Muscle of back (tissue), 13 donors: ENCODE measurements at places on chromosomes 4 and X.

DNA sequence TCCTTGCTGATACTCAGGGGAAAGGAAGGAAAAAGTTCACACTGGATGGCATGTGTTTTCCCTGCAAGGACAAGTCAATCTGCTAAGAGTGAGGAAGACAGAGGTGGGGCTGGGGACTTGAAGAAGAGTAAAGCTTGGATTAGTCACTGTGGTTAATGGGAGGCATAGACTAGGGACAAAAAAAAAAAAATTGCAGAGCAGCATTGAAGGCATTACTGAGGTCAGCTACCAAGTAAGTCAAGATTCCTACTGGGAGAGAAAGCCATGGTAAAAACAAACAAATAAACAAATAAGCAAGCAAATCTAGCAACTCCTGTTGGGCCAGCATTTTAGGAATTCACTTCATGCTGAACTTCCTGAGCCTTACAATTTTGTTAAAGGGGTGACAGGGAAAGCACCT lies 58.2 kb upstream of the GPC4 start:
- DNase-seq, result no peak

- DNase-seq, result peak; percentile 52
Measured at GRCh38 chr4:78069859-78070258, 12.7 kb downstream of the FRAS1 start.

- no peak for DNase-seq
Measured at GRCh38 chrX:46703980-46704379, 54.9 kb downstream of the SLC9A7 start.

DNA sequence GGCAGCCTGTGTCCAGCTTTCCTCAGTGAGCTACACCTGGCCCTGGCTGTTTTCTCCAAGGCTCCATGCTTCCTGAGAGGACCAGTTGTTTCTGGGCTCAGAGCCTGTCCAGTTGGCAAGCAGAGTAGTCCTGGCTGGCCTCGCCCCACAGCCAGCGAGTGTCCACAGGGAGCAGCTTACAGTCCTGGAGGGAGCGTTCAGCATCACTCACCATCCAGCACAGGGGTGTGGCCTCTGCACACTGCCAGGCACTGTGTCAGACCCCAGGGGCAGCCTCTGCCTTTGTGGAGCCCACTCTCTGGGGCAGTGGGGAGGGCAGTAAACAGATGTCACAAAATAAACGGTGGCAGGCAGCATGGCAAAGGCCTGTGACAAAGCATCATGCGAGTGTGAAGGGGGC lies 23.9 kb downstream of the EVC start:
- no peak for DNase-seq

GRCh38 chr4:146095091-146095690 lies 80.3 kb upstream of the LSM6 start:
- peak; percentile 17 for DNase-seq

DNA sequence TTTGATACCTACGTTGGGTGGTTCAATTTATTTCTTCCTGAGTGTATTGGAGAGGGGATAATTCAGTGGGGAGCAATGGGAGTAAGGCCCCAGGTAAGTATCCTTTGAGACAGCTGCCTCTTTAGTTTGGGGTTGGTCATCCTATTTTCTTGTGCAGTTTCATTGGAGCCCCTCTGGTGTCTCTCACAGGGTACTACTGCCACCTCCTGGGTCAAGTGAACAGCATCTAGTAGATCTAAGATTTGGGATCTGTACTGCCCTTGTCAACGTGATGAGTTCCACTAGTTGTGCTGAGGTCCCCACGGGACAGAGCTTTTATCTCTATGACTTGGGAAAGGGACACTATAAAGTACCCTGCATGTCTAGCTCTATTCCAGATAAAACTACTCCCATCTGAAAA lies 80.6 kb downstream of the PBDC1 start:
- DNase-seq, result peak; percentile 15

GRCh38 chr4:13483136-13483767 lies 888 bp downstream of the RAB28 start:
- DNase-seq, result no peak

- no peak for DNase-seq
Measured at GRCh38 chr4:173761938-173762337, 231.9 kb upstream of the HAND2 start.

DNA sequence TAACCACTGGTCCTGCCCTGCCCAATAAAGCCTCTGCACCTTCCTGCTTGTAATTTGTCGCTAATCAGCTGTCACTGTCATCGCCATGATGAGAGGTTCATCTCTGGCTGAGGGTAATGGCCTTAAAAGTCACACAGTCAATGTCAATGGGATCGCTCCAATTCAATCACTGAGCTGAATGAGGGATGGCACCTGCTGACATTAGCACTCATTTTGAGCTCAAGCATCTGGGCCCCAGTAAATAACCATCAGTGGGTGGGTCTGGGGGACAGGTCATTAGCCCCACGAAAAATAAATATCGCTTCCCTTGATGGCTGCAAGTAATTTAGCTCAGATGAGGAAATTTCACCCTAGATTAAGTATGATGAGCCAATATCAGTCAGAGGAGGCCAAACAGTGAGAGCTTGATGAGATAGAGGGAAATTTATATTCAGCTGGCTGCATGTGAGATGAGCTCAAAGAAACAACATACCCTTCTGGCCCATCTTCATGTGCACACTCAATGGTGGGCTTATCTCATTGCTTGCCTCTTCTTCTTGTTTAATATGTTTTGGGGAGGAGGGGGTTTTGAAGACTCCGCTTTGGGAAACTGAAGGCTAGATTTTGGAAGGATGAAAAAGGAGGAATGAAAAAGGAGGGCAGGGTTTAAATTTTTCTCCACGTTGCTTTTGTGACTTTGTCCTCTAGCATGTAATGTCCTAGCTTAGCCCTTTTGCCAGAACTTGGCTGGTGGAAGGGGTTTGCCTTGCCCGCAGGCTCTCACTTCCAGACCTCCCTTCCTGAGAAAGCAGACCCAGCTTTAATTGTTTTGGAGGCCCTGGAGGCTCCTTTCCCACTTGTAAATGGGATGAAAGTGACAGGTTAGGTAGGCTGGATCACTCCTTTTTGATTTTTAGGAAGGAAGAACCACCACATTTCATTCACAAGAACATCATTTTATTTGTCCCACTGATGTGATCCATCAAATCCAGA lies 84.8 kb upstream of the PAQR3 start:
- DNase-seq, result no peak

GRCh38 chrX:134712272-134712671 lies 54.0 kb upstream of the PLAC1 start:
- DNase-seq, result no peak

DNA sequence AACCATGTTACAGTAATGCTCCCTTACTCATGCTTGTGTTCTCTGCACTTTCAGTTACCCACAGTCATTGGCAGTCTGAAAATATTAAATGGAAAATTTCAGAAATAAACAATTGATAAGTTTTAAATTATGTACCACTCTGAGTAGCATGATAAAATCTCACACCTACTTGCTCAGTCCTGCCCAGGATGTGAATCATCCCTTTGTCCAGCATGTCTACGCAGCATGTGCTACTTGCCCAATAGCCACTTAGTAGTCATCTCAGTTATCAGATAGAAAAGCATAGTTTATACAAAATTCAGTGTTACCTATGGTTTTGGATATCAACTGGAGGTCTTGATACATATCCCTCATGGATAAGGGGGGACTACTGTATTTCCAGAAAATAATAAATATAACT lies 577.1 kb downstream of the GALNTL6 start:
- no peak for DNase-seq

- DNase-seq, result no peak
Measured at GRCh38 chr4:20331642-20332041, 79.9 kb downstream of the SLIT2 start.

DNA sequence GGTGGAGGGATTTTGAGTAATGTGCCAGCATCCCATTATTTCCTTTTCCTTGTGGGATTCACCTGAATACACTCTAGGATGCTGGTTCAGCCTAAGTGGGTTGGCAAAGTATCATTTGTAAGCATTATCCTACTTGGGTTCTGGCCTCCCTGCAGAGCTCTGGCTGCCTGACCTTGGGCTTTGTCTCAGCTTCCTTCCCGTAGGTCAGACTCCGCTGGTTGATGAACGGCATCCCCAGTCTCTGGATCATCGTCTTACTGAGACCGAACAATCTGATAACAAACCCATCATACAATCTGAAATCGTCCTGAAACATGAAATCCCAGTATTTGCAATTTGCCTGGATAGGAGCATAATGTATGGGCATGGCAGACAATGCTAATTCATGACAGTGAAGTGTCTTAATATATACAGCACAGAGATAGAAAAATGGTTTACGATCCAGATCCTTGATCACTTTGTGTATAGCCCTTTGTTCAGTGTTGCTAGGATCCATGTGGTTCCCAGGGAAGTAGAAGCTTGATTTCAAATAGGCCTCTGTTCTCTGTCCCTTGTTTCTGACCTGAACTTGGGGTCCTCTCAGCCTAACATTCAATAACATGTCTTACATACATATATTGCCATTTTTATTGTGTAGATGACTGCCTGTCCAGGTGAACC lies 5.5 kb downstream of the MID2 start:
- DNase-seq, result no peak

DNA sequence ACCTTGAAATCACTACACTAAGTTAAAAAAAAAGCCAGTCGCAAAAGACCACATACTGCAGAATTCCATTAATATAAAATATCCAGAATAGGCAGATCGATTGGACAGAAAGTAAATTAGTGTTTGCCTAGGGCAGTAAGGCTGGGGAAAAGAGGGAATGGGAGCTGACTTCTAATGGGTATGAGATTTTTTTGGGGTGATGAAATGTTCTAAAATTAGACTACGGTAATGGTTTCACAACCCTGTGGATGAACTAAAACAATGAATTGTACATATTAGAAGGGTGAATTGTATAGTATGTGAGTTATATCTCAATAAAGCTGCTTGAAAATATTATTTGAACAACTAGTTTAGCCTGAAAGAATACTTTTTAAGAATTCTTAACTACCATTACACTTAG lies 6.7 kb upstream of the GPRIN3 start:
- no peak for DNase-seq

DNA sequence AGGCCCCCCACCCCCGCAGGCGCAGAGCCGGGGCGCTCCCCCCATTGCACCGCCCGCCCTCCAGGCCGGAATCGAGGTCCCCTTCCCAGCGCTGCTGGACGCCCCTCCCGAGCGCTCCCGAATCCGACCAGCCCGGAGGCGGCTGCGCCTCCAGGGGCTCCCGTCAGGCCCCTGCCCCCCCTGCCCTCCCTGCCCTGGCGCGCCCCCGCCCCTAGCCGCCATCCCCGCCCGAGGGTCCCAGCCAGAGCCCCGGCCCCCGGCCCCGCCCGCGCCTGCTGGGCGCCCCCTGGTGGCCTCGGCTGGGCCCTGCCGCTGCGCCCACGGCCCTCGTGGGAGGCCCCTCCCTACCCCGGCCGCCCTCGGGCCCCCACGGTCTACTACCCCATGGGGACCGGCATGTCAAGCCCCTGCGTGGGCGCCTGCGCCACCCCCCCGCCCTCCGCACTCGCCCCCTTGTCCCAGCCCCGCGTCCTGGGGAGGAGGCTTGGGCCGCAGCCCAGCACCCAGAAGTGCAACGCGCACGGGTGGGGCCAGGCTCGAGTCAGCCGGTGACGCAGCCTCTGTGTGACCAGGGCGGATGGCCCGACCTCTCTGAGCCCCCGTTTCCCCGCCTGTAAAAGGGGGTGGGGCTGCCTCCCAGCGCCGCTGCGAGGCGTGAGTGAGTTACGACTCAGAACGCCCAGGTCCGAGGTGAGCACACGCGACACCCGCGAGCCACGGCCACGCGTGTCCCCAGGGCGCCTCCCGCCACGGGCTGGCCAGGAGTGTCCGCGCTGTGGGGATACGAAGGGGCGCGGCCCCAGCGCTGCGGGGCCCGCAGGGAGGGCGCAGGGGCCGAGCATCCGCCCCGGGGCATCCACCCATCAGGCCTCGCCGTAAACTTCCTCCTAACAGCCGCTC lies 104.9 kb downstream of the FAM53A start:
- peak; percentile 75 for DNase-seq

- DNase-seq, result no peak
Measured at GRCh38 chrX:40247848-40248622, 150.3 kb upstream of the BCOR start.

- no peak for DNase-seq
Measured at GRCh38 chr4:143512978-143513313, 556 bp upstream of the SMARCA5 start.

DNA sequence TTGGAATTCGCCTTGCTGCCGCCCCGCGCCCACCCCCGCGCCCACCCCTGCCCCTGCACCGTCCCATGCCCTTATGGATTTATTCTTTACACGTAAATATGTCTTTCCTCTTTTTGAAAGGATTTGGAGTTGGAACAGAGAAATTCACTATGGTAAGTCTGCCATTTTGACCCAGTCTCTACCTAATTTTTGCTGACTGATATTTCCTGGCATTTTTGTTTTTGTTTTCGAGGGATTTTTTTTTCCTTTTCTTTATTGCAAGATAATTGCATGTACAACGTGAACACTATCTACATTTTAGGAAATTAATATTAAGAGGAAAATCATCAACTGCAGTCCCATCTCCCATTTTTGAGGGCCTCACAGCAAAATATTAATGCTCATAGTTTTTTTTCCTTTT lies 468 bp upstream of the SPIN2B start:
- DNase-seq, result no peak

- DNase-seq, result peak; percentile 95
Measured at GRCh38 chr4:158722917-158723793, at the start of gene PPID. TSS of gene PPID (minus strand) at chr4:158723396. CDS start at chr4:158723288, 108 bp downstream.

- DNase-seq, result no peak
Measured at GRCh38 chrX:100098660-100099375, 311.3 kb downstream of the PCDH19 start.

- DNase-seq, result peak; percentile 60
Measured at GRCh38 chr4:184171011-184171410, 46.7 kb downstream of the ENPP6 start.

DNA sequence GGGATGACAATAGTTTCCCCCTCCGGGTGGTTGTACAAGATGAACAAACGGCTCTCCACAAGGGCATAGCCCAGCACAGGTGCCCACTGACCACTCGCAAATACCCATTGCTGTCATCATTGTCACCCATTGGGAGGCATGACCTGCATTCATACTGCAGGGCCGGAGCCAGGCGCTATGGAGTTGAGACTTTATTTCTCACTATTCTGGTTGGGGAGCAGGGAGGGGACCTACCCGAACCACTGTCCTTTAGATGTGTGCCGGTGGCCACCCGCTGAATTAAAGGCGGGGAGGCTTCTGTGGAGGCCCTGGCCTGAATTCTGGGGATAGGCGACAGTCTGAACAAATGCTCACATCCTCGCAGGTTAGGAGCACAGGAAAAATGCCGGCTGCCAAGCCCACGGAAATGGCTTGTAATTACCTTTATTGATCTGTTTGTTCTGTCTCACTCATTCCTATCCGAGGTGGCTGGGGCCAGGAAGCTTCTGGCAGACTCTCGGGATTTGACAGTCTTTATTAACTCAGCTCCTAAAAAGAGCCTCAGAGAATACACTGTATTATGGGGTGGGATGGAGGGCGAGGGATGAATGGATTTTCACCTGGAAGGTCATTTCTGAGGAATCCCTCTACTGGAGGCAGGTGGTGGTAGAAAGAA lies 125.1 kb upstream of the PSAPL1 start:
- no peak for DNase-seq

- no peak for DNase-seq
Measured at GRCh38 chrX:49037883-49038475, 5.2 kb downstream of the TFE3 start.

- peak; percentile 51 for DNase-seq
Measured at GRCh38 chr4:152009983-152010709, 249.3 kb upstream of the GATB start.

GRCh38 chr4:42676066-42676951 lies 19.4 kb upstream of the ATP8A1 start:
- DNase-seq, result no peak
